Stimulated activated CD8-positive, alpha-beta memory T cell treated with anti-CD3 and anti-CD28 coated beads, Interleukin-7, amount 100 ng/mL, for 1 hour (primary cell): ENCODE measurements at places on chromosomes 5 and 9.

DNA sequence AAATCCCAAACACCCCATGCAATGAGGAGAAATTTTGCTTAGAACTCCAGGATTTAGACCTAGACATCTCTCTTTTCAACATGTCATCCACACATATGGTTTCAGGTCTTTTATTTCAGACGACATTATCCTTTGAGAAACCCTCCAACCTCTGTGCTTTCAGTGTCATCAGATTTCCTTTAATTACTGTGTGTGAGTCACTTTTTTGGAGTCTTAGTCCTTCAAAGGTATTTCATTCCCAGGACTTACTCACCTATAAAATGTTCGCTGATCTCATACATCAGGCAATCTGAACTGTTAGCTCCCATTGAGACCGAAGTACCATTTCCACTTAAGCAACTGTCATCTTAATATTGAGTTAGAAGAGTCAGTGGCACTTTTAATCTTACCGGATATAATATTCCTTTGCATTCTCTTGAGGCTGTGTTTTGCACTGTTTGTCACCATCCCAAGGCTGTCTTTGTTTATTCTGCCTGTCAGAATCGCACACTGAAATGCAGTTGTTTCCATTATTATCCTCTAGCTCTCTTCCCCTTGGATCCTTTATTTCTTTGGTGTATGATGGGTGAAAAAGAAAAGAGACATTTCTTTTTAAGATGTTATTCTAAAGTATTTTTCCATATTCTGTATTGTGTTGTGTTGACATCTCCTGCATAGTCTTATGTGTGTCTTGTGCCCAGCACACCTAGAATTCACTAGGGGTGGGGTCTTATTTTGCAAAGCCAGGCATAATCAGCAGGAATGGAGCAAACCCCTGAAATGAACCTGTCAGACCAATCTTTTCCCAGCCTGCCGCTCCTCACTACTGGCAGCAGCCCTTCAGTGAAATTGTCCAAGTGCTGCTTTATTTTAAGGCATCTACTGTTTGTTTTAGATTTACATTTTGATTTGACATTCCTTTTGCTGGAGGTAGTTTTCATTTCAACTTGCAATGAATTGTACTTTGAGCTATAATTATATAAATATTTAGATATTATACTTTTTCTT is 155.4 kb downstream of the PAM start:
- DNase-seq = no peak

DNA sequence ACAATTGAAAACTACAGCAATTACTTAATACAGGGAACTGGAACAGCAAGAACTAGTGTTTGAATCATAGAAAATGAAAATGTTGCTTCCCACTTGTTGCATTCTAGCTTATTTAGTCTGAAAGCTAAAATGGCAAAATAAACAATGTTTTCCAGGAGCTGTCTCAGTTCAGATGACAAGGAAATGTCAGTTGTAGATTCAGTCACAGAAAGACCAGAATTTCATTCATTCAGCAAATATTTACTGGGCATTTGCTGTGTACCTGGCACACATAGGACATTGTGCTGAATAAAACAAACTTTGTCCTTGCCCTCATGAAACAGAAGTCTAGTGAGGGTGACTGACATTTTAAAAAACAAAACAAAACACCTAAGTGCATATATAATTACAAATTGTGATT is 41.5 kb downstream of the GCNT4 start:
- no peak for DNase-seq

GRCh38 chr5:62790348-62790747 is 211.7 kb downstream of the LRRC70 start:
- DNase-seq = no peak

- no peak for DNase-seq
Measured at GRCh38 chr5:171920765-171921391, 85.6 kb downstream of the FBXW11 start.

DNA sequence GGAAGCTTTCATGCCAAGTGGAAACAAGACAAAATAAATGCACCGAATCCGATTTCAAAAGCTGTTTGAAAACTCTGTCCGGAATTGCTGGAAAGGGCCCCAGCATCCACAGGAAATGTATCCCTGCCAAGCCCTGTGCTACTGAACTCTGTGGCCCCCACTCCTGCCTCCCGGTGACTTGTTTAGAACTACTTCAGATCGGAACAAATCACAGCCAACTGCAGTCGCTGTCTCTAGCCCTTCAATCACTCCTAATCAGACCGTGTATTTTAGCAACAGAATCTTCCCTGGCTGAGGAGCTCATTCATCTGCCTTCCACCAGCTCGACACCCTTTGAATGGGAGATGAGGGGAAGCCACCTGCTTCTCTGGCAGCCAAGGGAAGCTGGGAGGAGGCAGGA is 94.1 kb downstream of the KCNIP1 start:
- no peak for DNase-seq

DNA sequence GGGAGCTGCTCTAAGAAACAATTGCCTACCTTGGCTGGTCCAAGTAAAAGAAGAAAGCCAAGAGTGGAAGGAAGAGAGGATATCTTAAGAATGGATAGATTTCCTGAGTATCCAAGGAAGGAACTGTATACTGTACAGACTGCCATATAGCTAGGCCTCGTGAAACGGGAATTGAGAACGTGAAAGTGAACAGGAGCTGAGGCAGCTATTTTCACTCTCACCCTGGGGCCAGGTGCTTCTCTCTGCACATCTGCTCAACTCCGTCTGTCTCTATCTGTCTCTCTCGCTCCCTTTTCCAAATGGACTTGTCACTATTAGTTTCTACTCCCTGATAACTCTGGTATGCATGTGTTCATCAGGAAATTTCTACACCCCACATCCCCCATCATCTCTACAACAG is 35.9 kb upstream of the TESK1 start:
- no peak for DNase-seq

DNA sequence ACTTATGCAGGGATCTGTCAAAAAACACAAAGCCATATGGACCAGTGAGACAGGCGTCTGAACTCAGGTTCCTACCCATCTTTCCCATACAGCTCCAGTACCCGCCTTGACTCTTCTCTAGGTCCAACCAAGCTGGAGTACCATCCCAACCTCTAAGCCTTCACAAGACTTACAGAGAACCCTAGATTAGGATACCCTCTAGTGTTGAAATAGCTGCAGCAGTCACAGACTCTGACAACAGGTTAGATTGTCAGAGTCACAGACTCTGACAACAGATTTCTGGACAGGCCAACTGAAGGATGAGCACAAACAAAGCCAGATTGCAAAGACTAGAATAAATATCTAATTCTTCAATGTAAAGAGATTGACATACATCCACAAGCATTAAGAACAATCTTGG is 266.1 kb downstream of the GRIA1 start:
- no peak for DNase-seq

GRCh38 chr9:137676998-137677397 is 58.2 kb downstream of the EHMT1 start:
- no peak for DNase-seq

DNA sequence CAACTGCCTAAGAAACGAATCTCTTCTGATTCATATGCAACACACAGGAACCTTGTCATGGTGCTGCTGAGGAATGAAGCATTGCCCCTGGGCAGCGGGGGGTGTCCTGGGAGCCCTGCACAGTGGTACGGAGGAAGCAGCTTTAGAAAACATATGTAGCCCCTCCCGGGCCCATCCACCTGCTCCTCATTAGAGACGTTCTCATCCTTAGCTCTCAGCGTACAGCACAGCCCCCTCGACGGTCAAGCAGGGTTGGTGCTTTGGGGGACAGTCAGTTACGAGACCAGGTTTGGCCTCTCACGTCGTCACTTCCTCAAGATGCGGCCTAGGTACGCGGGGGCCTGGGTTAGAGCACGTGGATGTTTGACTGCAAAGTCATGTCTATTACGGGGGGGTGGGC is 28.4 kb upstream of the LAMC3 start:
- DNase-seq = no peak

GRCh38 chr9:117101008-117101407 is 313.8 kb downstream of the ASTN2 start:
- DNase-seq = no peak

DNA sequence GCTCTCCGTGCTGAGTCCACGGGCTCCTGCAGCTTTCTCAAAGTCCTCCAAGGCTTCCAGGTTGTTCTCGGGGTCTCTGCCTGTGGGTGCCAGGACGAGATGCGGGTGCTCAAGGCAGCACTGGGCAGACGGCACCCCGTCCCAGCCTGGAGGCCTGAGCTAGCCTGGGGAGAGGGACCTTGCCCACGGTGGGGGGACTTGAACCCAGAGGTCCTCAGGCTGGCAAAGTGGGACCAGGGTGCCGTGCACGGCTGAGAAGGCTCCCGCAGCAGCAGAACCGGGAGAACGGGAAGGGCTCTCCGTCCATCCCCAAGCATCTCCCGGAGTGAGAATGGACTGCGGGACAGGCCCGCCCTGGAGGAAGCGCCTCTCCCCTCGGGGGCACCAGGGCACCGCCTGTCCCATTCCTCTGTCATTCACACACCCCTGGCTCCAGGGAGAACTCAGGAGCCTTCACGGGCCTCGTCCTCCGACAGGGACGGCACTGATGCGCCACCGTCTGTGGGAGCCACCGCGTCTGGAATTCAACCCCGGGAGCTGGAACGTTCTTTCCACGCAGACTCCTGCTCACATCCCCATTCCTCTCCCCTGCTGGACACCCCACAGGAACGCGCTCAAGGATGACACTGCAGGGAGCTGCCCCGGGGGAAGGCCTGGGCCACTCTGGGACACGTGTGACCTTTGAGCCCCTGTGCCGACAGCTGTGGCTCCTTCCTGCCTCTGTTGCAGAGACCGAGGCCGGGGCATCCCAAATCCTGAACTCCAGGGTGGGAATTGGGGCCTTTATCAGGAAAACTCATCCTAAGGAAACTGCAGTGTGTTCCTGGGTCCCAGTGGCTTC is 16.3 kb upstream of the OBP2B start:
- no peak for DNase-seq

DNA sequence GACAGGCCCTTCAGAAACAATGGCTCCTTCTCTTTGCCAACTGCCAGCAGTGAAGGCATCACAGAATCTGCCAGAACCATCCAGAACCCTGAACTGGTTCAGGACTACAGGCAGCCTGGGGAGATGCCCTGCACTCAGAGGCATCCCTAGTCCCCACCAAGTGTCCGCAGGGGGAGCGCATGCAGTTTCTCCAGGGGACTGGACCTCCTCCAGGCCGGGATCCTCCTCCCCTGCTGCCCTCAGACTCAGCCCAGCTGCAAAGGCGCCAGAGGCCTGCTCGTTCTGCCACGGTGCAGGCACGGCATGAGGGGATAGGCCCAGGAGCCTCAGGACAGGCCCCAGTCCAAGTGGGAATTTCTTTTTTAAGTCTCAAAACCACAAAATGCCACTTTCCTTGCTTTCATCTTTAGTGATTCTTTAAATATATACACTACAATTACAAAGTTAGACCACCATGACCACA is 72.0 kb downstream of the SEMA4D start:
- no peak for DNase-seq

DNA sequence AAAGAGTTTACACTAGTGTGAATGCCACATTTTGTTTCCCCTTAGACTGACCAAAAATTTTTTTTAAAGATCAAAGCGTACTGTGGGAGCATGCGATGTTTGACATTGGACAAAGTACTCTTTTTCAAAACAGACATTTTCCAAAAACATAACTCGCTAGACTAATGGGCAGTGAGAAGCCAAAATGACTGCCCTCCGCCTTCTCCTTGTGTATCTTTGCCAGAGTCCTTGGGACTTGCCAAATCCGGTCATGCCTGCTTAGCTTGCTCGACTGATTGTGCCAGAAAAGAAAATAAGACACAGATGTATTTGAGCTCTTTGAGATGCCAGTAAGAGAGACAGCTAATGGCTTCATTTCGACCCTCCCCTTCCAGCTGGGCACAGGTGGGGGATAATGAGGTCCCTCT is 157.5 kb downstream of the MAPKAP1 start:
- no peak for DNase-seq
